ENCODE measurements at places on chromosomes 4 and X.

DNA sequence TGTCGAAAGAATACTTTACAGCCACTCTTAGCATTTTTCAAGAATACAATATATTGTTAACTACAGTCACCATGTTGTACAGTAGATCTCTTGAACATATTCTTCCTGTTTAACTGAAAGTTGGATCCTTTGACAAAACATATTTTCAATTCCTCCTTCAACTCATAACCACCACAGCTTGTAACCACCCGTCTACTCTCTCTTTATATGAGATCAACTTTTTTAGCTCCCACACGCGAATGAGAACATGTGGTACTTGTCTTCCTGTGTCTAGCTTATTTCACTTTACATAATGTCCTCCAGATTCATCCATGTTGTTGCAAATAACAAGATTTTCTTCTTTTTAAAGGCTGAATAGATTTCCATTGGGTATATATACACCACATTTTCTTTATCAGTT is 338.3 kb upstream of the IGFBP7 start:
- no peak for ATAC-seq

- no peak for ATAC-seq
Observed at GRCh38 chr4:152278172-152278504, 257.8 kb downstream of the FBXW7 start.

DNA sequence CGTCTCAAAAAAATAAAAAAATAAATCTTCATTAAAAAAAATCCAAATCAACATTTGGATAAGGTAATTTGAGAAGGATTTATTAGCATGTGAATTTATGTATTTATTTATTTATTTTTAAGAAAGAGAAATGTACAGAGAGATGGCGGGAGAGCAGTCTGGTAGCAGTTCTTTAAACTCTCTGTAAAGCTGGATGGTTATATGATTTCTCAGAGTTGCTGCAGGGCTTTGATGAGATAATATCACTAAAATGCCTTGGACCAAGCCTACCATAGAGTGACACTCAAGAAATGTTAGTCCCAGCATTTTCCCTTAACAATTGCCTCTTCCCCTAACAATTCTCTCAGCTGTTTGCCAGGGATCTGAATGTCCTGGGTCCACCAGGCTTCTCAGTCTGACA is 103.4 kb upstream of the LNX1 start:
- no peak for ATAC-seq

- no peak for ATAC-seq
Observed at GRCh38 chr4:184293552-184293951, 75.9 kb upstream of the ENPP6 start.

- ATAC-seq: no peak
Observed at GRCh38 chr4:81737865-81738559, 266.3 kb upstream of the RASGEF1B start.

- no peak for ATAC-seq
Observed at GRCh38 chrX:130498653-130499274, 97.0 kb downstream of the RBMX2 start.

- ATAC-seq: no peak
Observed at GRCh38 chr4:24559889-24560288, 24.5 kb downstream of the DHX15 start.

- ATAC-seq: no peak
Observed at GRCh38 chr4:56434599-56435139, 746 bp downstream of the PPAT start.

DNA sequence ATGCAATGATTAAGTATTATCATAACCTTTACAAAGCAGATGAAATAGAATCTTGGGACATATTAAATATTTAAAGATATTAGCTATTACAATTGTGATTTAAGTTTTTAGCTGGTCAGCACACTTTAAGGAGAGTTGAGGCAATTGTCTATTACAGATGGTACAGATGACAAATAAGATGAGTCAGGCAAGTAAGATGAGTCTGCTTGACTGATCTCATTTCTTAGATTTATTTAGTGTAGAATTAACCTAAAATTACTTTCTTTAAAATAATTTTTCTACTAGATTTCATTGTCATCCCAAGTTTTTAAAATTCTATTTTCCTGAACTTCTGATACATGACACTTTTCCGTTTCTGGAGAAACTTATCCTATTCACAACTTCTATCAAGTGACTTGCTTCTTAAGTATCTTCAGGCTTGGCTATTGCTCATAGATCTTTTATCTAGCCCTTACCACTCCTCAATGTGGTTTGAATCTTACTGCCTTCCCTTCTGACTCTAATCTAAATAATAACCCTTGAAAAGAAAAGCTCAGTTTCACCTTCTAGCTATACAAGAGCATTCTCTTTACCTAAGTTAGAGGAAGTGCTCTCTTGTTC is 32.9 kb downstream of the CXCL1 start:
- no peak for ATAC-seq

- ATAC-seq: no peak
Observed at GRCh38 chr4:141473026-141473540, 163.3 kb upstream of the IL15 start.

DNA sequence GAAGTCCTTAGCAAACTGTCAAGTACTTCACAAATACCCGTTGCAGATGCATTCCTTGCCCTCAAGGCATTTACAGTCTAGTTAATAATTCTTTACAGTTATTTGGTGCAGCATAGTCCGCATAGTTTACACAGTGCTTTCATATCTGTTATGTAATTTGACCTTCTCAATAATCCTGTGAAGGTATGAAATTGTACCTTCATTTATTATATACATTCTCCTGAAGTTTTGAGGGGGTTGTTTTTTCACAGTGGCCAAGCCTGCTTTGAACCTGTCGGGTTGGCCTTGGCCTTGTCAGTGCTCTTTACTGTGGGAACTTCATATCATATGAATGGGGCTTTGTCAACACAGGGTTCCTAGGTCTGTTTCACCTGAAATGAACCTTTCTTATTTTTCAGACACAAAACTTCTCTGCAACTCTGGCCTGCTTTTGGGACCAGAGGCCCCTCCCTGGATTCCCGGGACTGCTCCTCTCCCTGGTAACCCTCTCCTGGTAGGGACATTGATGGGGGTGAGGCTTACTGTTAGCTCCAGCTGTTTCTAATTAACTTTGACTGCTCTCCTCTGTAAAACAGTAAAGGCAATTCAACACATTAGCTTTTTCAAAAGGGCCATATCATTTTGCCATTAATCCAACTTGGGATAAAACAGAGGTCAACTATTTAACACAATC is 9.1 kb downstream of the IGFBP7 start:
- no peak for ATAC-seq

- ATAC-seq: no peak
Observed at GRCh38 chrX:2523911-2524310, 23.1 kb upstream of the DHRSX start.

DNA sequence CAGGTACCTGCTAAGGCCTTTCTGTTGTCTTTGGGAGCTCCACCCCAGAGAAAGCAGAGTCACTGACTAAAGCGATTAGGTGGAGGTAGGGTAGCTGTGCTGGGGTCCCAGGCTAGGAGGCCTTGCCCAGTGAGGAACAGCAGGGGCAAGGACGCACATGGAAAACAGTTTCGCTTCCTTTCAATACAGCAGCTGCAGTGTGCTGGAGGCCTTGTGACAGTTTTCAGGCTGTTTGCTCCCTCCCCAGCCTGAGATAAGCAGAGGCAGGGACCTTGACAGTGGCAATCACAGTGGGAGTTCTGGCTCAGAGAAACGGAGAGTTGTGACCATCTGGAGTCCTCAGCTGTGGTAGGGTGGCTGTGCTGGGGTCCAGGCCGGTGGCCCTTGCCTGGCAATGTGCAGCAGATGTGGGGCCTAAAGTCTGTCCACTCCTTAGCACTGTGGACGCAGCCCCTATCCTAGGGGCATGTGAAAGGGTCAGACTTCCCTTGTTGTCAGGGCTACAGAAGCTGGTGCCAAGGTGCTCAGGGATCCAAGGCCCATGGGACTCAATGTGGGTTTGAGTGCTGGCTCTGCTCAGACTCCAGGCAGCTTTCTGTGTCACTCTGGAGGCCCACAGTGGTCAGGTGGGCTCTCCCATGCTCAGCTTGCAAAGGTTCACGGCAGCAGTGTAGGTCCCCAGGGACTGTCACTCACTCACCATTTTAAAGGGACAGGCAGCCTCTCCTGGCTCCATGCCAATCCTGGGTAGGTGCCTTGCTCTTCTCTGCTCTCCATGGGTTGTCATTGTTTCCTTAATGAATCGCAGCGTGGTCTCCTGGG is 534.9 kb upstream of the FMR1 start:
- ATAC-seq: no peak

- ATAC-seq: no peak
Observed at GRCh38 chrX:6021316-6022091, 207.2 kb downstream of the NLGN4X start.

DNA sequence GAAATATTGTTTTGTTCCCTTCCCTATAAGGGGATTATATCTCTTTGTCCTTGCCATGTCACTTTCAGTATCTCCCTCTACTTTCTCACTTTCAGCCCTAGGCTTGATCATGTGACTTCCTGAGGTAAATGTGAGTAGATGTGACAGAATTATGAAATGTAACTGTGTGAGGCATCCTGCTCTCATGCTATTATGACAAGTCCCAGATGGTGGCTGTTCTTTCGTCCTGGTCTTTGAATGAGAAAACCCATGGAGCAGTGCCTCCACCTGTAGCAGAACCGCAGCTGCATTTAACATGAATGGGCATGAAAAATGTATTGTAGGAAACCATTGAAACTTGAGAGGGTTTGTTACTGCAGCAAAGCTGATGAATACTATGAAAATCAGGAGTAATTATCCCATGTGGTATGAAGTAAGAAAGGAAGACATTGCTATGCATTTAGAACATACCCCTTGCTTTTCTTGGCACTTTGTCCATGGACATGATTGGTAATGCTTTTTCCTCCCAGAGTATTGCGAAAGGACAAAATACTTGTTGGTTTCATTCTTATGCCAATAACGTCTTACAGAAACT is 202.2 kb upstream of the GPRIN3 start:
- peak; percentile 58 for ATAC-seq

DNA sequence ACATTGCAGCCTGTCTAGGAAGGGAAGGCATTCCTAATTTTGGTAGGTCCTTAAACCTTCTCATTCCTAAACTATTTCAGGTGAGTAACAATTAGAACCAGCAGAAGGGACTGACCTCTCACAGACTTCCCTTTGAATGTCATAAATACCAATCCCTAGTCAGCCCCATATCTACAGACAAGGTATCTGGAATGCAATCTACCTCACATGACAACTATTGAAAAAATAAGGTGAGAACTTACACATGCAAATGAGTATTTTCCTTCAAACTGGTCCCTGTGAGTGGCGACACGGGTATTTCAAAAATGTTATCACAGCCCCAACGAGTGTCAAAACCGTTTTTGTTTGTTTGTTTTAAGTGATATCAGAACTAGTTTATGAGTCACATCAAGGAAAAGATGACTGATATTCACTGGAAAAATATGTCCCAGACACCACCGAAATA is 102.4 kb upstream of the VCX2 start:
- ATAC-seq: no peak

DNA sequence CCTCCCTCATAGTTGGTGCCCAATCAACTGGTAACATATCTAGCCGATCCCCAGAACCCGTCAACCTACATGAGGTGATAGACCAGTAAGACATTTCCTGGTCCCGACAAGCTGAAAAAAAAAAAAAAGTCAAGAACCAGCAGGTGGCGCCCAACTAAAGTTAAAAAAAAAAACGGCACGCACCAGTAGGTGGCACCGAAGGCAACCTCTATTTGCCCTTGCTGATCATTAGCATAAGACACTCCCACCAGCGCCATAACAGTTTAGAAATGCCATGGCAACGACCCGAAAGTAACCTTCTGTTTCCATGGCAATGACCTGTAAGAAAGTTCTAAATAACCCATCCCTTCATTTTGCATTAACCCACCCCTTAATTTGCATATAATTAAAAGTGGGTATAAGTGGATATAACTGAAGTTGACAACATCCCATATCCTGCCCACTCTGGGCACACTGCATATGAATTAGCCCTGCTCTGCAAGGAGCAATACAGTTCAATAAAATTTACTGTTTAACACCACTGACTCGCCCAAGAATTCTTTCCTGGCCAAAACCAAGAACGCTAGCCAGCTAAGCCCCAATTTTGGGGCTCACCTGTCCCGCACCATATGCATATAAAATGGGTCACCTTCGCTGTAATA is 83.9 kb upstream of the SPANXB1 start:
- peak; percentile 64 for ATAC-seq

- no peak for ATAC-seq
Observed at GRCh38 chr4:124030147-124030546, 633.6 kb downstream of the SPRY1 start.

DNA sequence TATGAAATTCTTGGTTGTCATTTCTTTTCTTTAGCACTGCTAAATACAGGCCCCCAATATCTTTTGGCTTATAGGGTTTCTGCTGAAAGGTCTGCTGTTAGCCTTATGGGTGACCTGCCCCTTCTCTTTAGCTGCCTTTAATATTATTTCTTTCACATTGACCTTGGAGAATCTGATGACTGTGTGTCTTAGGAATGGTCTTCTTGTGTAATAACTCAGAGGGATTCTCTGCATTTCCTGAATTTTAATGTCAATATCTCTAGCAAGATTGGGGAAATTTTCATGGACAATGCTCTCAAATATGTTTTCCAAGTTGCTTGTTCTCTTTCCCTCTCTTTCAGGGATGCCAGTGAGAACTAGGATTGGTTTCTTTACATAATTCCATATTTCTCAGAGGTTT is 292.4 kb downstream of the SLC7A11 start:
- ATAC-seq: no peak

GRCh38 chrX:104172788-104173187 is 6.5 kb downstream of the FAM199X start:
- ATAC-seq: no peak

DNA sequence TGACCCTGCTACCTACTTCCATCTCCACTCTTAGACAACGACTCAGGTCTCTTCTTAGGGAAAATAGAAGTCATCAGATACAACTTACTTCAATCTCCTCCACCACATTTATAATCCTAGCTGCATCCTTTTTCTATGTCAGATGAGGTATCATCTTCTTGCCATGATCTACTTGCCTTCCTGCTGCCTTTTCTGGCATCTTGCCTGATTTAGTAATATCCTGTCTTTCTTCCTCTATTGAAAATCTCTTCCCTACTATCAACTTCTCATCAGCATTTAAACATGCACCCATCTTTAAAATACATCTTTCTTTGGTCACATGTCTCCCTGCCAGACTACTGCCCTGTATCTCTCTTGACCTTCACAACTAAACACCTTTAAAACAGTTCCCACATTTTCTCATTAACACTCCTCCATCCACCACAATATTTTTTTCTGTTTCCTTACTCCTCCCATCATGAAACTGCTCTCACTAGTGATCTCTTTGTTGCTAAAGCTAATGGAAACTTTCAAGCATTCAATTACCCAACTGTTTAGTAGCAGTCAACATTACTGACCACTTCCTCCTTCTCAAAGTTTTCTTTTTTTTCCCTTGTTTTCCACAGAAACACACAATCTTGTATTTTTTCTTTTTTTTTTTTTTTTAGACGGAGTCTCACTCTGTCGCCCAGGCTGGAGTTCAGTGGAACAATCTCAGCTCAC is 100.8 kb upstream of the CXorf66 start:
- no peak for ATAC-seq

DNA sequence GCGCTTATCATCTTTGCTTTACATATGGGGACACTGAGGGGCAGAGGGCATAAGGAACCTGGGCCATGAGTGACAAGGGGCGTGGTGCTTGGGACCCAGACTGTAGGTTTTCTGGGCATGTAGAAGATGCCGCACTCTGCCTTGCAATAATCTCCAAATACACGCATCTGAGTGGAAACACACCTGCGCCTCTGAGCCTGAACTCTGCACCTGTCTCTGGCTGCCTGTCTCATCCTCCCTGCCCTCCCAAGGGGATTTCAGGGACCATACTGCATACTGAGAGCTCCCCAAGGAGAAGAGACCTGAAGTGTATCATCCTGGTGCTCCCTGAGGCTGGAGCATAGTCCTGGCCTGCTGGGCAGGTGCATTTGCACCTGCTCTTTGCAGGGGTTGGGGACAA is 34.7 kb upstream of the ASMTL start:
- ATAC-seq: no peak

Measured in stimulated activated memory B cell treated with anti-CD40 and anti-IgM and Interleukin-4, amounts not matched to agents 10 μg/mL and 1 μg/mL and 100 μg/mL, for 72 hours (primary cell).